Ureter (tissue), 1 donor: ENCODE measurements at places on chromosomes 13 and 19. TPM values are rescaled to one million over a fixed set of nuclear protein-coding genes. Genes with fewer than 3 reads are reported as not detected.

DNA sequence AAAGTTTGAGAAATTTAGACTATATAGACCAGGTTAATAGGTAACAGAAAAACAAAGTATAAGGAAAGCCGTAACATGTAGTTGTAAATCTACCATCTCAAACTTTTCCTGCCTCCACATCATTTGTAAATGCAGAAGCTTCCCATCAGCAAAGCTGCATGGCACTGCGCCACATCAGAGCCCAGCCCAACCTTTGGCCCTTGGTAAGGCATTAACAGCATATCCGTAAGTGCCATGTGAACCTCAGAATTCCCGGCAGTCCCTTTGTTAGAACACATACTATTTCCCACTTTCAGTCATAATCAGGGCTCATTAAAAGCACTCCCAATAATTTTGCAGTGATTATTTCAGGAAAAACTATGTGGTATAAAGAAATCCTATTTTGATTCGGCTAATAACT, 51.6 kb downstream of the MPHOSPH8 start:
- DNase-seq: no peak

- no peak for DNase-seq
These were observed 12.2 kb downstream of the TPM4 start for GRCh38 chr19:16088351-16089009.

GRCh38 chr13:42592915-42593900, 19.3 kb downstream of the TNFSF11 start:
- DNase-seq: no peak

DNA sequence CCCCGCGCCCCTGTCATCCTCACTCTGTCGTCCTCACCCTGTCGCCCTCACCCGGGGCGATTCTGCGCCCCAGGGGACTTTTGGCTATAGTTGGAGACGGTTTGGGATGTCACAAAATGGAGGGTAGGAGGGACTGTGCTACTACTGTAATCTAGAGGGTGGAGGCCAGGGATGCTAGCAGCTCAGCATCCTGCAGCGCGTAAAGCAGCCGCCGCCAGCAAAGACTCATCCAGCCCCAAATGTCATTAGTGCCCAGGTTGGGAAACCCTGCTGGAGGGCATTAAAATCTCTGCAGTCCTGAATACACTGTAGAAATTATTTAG, 362 bp downstream of the ZNF557 start:
- DNase-seq: no peak

- DNase-seq: no peak
These were observed 167.1 kb upstream of the SPRY2 start for GRCh38 chr13:80508031-80508430.

DNA sequence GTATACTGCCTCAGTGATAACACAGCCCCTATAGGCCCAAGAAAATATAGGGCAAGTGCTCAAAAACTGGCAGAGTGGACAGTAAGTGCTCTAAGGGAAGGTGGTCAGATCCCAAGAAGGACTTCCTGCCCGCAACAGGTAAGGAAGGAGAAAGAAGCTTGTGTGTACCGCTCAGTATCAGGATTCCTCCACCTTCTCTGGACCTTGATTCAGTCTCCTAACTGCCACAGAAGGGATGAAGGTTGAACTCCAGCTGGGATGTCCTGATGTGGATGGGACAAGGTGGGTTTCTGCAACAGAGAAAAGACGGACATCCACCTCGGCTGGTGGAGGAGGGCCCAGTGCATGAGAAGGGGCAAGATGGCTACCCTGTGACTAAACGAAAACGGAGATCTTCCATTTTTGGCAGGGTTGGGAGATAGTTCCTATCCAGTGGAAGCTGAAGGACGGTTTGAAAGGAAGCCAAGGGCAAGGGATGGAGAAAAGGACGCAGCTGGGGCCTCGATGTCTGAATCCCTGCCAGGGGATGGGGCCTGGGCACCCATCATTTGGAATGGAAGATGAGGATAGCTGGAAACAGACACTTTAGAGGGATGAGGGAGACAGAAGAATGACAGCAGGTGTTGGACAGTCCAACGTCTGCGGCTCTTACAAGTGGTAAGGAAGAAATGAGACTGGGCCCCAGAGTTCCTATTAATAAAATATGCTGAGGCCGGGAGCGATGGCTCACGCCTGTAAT, 1.3 kb upstream of the ATF5 start:
- DNase-seq: no peak

Gene C2CD4C
- 1.1 TPM for total RNA-seq

Gene PTH2
- not detected for total RNA-seq
